WTC11 (cell line): ENCODE measurements at places on chromosomes 5 and 9.

DNA sequence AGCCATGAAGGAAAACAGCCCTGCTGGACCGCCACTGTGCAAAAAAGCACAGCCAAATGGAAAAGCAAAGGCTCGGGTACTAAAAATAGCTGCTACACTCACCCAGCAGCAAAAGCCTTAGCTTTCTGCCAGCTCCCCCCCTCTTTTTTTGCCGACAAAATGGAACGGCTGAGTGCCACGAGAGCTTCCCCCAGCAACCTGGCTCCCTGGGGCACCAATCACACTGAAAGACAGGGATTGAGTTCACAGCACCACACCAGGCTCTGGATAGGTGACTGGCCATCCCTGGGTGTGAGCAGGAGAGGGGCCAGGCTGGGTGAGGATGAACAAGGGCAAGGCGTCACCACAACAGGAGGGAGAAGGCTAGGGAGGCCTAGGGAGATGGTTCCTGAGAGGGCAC, 66.7 kb downstream of the SIL1 start:
- no peak overlapping the region; the same call in 1 of the 2 replicates for H3K27ac ChIP-seq
- no peak overlapping the region for H3K4me3 ChIP-seq
- H3K27me3 ChIP-seq = no peaks in the 10 kb centered on the region

GRCh38 chr5:139677736-139678613, 29.8 kb downstream of the CXXC5 start:
- H3K4me1 ChIP-seq = peaks cover 42% of the 10 kb centered on the region
- H3K27ac ChIP-seq = peak overlapping the region; percentile 26
- DNase-seq = peak; percentile 50
- H3K4me3 ChIP-seq = no peak overlapping the region
- no peaks in the 10 kb centered on the region for H3K27me3 ChIP-seq
- H3K36me3 ChIP-seq = peaks cover 14% of the 10 kb centered on the region

DNA sequence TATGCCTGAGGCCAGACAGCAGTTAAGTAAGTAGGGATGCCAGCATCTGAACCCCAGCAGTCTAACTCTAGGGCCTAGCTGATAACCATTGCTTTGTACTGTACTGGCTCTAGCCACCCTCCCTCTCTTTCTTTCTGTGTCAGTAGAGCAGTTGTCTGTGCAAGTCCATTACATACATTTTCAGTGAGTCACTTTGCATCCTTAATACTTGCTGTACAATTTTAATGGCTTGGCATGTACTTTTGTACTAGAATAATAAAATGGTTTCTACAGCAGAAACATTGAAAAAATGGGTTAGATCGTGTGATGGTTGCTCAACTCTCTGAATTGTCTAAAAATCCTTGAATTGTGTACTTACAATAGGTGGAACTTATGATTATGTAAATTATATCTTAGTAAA, 1.5 kb upstream of the TTC39B start:
- H3K27me3 ChIP-seq = peaks cover 16% of the 10 kb centered on the region
- H3K4me3 ChIP-seq = no peak overlapping the region
- DNase-seq = no peak
- peaks cover 3% of the 10 kb centered on the region for H3K36me3 ChIP-seq
- H3K4me1 ChIP-seq = peaks cover 23% of the 10 kb centered on the region

- no peaks in the 10 kb centered on the region for H3K36me3 ChIP-seq
- H3K4me3 ChIP-seq = no peak overlapping the region
- H3K4me1 ChIP-seq = peaks cover 9% of the 10 kb centered on the region
Measured at GRCh38 chr5:67244345-67244793, 47.8 kb upstream of the CD180 start.

DNA sequence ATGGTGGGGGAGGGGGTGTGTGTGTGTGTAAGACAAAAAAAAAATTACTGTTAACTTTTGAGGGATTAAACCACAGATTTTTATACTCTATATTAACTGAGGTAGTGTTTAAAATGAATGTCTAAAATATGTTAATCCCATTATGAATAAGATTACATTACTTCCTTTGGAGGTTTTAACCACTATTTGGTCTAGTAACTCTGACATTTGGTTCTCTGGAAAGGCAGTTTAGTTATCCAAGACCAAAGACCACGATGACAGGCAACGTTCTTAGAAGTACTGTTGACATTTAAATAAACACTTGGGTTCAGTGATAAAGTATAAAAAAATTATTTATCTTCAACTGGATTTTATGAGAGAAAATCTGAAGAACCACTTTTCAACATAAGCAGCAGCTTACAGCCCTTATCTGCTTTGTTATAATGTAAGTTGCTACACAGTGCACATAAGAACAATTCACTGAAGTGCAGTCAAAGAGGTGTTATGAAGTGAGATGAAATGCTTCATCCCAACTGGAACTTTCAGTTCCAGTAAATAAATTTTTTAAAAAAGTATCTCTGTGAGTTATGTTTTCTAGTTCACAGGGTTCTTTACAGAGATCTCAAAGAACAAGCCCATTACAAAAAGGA, 94.5 kb downstream of the OSMR start:
- peaks cover 18% of the 10 kb centered on the region for H3K36me3 ChIP-seq
- H3K4me3 ChIP-seq = no peak overlapping the region
- H3K27ac ChIP-seq = no peak overlapping the region

DNA sequence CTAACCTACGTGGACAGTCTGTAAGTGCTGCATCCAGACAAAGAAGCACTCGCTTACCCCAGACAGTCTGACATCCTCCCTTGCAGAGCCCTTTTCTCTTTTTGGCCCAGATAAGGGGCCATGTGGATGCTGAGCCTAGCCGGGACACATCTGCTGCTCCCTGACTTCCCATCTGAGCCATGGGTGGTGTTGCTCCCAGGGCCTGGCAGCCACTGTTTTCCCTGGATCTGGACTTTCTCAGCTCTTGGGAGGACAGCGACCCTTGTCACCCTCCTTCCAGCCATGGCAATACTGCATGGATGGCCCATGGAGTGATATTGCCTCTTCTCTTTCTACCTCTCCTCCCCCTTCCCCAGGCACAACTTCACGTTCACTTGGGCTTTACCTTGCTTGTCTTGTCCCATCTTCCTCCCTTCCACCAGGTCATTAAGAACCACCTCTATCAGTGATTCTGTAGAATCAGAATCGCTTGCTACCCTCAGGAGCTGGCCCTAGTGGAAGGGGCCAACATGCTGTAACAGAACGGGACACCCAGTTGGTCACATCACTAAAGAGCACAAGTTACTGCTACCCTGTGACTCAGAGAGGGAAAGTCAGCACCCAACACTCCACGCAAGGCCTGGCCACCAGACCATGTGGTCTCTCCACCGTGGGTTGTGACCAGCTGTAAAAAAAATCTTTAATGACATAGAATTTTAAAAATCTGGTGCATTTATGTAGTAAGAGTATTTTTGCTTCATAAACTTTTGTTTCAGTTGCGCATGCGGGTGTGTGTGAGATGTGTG, 4.4 kb downstream of the NEURL1B start:
- no peak overlapping the region for H3K27ac ChIP-seq
- no peak for DNase-seq
- H3K4me1 ChIP-seq = peaks cover 53% of the 10 kb centered on the region

DNA sequence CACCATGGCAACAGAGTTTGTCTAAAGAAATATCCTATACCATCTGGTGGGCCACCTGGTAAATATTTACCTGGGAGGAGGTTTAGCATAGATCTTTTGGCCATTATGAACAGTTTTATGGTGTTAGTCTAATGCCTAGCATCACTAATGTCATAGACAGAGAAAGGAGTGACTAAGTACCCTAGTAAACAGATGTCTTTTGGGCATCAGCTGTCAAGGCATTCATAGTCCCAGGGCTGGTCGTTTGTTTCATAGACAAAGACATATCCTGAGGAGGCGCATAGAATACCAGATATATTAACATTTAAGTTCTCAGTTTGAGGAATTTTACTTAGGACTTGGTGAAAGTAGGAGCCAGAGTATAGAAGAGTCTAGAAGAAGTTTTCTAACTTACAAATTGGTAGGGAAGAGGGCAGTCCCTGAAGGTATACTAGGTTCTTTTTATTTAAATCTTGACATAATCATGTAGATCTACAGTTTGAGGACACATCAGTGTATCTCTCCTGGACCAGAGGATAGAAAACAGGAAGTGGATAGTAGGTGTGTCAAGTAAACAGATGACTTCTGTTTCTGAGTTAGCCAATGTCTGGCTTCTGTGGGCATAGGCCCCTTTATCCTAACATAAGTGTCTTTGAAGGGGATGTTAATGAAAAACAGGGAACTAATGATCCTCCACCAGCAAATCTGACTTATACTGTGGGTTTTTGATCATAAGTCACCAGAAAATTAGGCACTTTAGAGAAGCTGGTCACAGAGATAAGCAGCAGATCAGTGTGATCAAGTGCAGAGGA, 105.0 kb upstream of the PRSS3 start:
- H3K4me1 ChIP-seq = no peaks in the 10 kb centered on the region
- H3K4me3 ChIP-seq = no peak overlapping the region
- no peak overlapping the region for H3K27ac ChIP-seq
- no peak for DNase-seq
- H3K27me3 ChIP-seq = peaks cover 21% of the 10 kb centered on the region

DNA sequence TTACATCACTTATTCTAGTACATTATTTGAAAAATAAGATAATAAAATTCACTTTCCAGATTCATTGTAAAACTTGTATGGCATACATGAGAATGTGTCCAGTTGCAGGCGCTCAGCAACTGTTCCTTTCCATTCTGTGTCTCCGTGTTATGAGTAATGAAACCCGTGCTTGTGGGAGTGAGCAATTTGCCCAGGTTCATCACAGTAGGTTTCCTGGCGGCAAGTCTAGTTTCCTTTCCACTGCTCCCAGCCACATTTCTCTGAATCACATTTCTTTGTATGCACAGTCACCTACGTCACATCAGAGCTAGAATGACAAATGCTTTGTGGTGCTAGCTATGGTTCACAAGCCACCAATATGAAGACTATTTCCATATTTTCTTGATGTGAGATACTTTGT, 39.9 kb downstream of the MOCS2 start:
- H3K36me3 ChIP-seq = no peaks in the 10 kb centered on the region
- no peaks in the 10 kb centered on the region for H3K27me3 ChIP-seq
- no peak for DNase-seq
- H3K4me3 ChIP-seq = no peak overlapping the region

GRCh38 chr5:32163785-32164184, 10.3 kb downstream of the GOLPH3 start:
- no peaks in the 10 kb centered on the region; the same call in 1 of the 2 replicates for H3K4me1 ChIP-seq
- peaks cover 44% of the 10 kb centered on the region for H3K36me3 ChIP-seq
- DNase-seq = no peak
- no peak overlapping the region for H3K4me3 ChIP-seq
- H3K27me3 ChIP-seq = no peaks in the 10 kb centered on the region
- H3K27ac ChIP-seq = no peak overlapping the region

- H3K27me3 ChIP-seq = no peaks in the 10 kb centered on the region
- peak; percentile 43 for DNase-seq
- no peak overlapping the region for H3K4me3 ChIP-seq
- peaks cover 16% of the 10 kb centered on the region for H3K4me1 ChIP-seq
- H3K27ac ChIP-seq = no peak overlapping the region
Measured at GRCh38 chr5:157026789-157027424, 32.0 kb downstream of the HAVCR1 start.

DNA sequence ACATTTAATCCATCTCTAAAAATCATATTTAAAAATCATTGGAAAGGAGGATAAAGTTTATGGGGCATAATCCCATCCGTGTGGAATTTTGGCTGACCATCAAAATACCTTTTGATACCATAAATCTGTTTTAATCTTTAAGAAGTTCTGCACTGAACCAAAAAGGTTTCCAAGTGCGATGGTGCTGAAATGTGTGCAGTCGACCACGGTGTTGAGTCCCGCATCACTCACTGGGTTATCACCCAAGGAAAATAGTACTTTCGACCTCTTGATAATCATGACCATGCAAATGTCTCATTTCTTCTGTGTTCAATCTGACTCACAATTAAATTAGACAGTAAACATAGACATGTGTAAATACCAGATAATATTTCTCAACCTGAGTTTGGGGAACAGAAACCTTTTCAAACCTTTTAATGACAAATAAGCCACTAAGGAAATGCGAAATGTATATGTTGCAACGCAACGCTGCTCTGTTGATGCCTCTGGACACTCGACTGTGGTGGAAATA, 62.0 kb upstream of the CDH6 start:
- H3K27me3 ChIP-seq = no peaks in the 10 kb centered on the region
- no peak overlapping the region for H3K27ac ChIP-seq
- no peak for DNase-seq
- H3K4me3 ChIP-seq = no peak overlapping the region

- H3K4me1 ChIP-seq = peaks cover 62% of the 10 kb centered on the region
- H3K27ac ChIP-seq = peak overlapping the region; percentile 89
- peak; percentile 54 for DNase-seq
- no peaks in the 10 kb centered on the region for H3K36me3 ChIP-seq
- peak overlapping the region; percentile 10; the same call in 1 of the 2 replicates for H3K4me3 ChIP-seq
Measured at GRCh38 chr9:90890146-90890810, 88.7 kb downstream of the SYK start.

GRCh38 chr9:116020146-116020545, 133.4 kb upstream of the PAPPA start:
- H3K27ac ChIP-seq = no peak overlapping the region
- H3K27me3 ChIP-seq = no peaks in the 10 kb centered on the region; the same call in 1 of the 2 replicates
- H3K4me3 ChIP-seq = no peak overlapping the region
- no peak for DNase-seq

DNA sequence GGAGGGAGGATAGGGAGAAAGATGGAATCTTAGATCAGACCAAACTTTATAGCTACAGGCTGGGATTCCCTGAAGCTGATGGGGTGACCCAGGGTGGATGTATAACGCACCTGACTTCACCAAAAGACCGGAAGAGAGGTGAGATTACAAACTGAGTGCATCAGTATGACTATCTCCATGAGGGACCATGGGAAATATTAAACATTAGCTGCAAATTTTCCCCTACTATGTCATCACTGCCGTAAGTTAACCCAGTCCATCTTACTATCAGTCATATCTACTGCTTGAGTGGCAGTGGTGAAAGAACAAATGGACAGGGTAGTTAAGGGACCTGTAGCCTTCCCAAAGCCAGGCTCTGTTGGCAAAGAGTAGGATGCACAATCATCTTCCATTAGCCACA, 368.3 kb downstream of the EFNA5 start:
- no peaks in the 10 kb centered on the region for H3K27me3 ChIP-seq
- peaks cover 8% of the 10 kb centered on the region for H3K4me1 ChIP-seq
- no peak overlapping the region for H3K27ac ChIP-seq
- H3K4me3 ChIP-seq = no peak overlapping the region
- no peaks in the 10 kb centered on the region for H3K36me3 ChIP-seq

GRCh38 chr9:96420468-96421219, 2.5 kb upstream of the ZNF367 start:
- H3K4me1 ChIP-seq = peaks cover 38% of the 10 kb centered on the region
- H3K27ac ChIP-seq = peak overlapping the region; percentile 94
- H3K36me3 ChIP-seq = peaks cover 6% of the 10 kb centered on the region
- no peaks in the 10 kb centered on the region; the same call in 1 of the 2 replicates for H3K27me3 ChIP-seq
- DNase-seq = no peak

GRCh38 chr9:96148634-96149532, 153.1 kb downstream of the HSD17B3 start:
- no peak for DNase-seq
- H3K27me3 ChIP-seq = no peaks in the 10 kb centered on the region
- H3K4me3 ChIP-seq = no peak overlapping the region
- no peak overlapping the region for H3K27ac ChIP-seq
- H3K4me1 ChIP-seq = no peaks in the 10 kb centered on the region

- H3K27ac ChIP-seq = no peak overlapping the region
- peaks cover 3% of the 10 kb centered on the region for H3K4me1 ChIP-seq
Measured at GRCh38 chr5:180595381-180596114, 4.2 kb upstream of the SCGB3A1 start.

GRCh38 chr9:97096793-97097192, 57.9 kb upstream of the CTSV start:
- no peak for DNase-seq
- peaks cover 10% of the 10 kb centered on the region; the same call in 1 of the 2 replicates for H3K36me3 ChIP-seq
- H3K4me1 ChIP-seq = no peaks in the 10 kb centered on the region
- no peaks in the 10 kb centered on the region for H3K27me3 ChIP-seq
- H3K27ac ChIP-seq = no peak overlapping the region
- H3K4me3 ChIP-seq = no peak overlapping the region
